Activated CD4-positive, alpha-beta T cell treated with anti-CD3 and anti-CD28 coated beads, Interleukin-2, amount 50 U/mL, for 1 hour (primary cell): ENCODE measurements at places on chromosomes 16 and 17.

DNA sequence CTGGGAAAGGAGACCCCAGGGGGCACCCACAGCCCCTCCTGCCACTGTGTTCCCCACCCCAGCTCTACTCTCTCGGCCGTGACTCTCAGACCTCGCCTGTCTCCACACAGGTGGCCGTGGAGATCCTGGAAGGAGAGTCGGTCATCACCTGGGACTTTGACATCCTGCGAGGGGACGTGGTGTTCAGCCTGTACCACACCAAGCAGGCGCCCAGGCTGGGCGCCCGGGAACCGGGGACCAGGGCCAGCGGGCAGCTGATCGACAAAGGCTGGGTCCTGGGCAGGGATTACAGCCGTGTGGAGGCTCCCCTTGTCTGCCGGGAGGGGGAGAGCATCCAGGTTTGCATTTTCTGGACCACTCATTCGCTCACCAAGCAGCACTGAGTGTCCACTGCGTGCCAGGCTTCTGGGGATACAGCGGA is 25.4 kb downstream of the NAGPA start:
- no peak for DNase-seq

- DNase-seq, result peak; percentile 54
Observed at GRCh38 chr17:48543107-48543853, 1.6 kb downstream of the HOXB2 start.

DNA sequence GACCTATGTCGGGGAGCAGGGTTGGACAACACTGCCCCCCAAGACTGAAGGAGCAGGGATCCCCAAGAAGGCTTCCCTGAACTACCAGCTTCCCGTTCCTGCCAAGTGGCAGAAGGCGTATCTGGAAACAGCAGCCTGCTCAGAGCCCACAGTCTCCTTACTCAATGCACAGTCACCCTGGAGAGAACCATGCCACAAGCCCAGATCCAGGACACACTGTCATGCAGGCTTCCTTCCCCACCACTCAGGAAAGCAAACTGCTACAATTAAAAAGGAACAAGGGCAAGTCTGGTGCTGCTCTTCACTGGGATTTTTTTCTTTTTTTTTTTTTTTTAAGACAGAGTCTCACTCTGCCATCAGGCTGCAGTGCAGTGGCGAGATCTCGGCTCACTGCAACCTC is 8.2 kb downstream of the WDR45B start:
- DNase-seq, result no peak

- no peak for DNase-seq
Observed at GRCh38 chr17:17959520-17960361, 12.5 kb downstream of the TOM1L2 start.

GRCh38 chr17:73645050-73645871 is 1.0 kb upstream of the SDK2 start:
- DNase-seq, result peak; percentile 30

- no peak for DNase-seq
Observed at GRCh38 chr17:3821101-3821500, 20.1 kb upstream of the ITGAE start.

DNA sequence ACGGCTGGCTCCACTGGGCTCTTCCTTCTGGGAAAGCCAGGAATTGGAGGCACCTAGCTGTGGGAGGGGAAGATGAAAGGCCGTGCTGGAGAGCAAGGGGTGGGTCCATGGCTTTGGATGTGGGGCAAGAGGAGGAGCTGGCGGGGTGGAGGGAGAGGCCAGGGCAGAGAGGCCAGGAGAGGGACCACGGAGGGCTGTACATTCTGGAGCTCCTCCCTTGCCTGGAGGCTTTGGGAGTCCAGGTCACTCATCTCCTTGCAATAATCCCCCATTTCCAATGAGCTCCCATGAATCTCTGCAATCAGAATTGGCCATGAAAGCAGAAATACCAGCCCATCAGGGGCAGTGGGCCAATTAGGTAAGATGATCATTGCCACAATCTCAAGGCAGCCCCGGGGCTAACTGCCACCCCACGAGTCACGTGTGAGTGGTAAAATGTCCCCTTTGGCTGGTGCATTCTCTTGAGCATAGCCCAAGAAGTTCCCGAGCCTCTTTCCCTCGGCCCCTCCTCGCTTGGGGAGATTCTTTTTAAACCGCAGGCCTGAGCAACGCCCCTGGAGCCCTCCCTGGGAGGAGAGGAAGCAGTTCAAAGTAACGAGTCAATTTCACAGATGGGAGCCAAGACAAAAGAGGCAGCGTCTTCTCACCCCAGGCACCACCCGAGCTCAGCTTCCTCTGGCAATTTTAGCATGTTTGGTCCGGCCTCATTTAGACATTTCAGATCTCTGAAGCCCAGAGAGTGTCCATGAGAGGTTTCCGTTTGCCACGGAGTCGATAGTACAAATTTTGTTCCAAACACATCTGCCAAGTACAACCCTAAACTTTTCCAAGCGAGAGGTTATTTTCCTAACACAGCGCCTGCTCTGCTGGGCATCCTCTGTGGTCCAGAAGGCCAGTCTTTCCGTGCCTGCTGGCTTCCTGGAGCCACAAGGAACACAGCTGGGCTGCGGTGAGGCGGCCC is 13.4 kb downstream of the RTN4RL1 start:
- no peak for DNase-seq

DNA sequence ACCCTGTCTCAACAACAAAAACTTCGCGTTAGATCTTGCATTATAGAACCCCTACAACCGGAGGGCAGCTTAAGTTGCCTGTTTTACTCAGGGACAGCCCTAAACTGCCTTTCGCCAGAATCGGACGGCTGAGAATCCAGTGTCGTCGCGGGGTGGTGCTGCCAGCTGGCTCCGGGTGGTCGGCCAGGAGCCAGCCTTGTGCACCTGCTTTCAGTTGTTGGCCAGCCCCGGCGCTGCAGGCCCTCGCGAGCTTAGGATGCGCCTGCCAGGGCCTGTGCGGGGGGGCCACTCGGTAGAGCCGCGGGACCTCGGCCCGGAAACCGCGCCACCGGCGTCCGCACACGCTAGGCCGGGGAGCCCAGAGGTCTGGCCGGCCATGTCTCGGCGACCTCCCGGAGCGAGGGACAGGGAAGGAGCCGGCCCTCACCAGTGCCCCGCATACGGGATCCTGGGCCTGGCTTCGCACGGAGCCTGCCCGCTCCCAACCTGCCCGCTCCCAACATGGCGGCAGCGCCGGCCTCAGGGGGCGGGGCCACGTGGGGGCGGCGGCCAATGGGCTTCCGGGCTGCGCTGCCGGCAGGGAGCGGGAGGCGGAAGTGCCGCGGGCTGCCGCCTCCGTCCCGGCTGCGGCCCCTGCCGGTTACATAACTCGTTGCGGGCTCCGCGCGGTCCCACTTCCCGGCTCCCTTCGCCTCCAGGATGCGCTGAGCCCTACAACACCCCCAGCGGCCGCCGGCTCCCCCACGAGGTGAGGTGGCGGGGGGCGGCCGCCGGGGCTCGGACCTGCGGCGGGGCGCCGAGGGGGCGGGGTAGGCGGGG is 14.2 kb downstream of the NAA60 start:
- peak; percentile 87 for DNase-seq

DNA sequence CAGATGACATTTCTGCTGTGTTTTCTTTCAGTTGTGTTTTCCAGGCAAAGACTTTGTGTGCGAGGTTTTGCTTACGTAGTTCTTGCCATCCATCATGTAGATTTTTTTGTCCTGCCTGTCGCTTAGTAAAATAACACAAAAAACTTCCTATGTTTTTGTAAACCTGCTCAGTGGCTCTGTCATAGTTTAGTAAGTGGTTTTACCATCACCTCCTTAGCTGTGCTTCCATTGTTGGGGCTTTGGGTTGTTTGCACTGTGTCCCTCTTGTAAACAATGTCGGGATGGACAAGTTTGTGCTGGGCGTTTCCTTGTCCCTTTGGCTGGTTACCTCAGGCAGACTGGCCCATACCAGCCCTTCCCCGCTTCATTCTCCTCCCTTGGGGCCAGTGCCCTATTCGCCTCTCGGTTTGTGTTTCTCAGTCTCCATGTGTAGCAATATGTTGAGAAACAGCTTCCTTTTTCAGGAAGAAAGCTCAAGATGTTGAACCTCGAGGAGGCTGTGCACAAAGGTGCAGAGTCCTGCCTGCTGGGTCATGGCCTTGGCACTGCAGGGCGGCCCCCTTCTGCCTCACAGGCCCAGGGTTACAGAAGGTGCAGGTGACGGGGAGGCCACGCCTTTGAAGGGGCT is 74.6 kb downstream of the KSR1 start:
- DNase-seq, result no peak

GRCh38 chr17:70787721-70788300 is 618.5 kb downstream of the KCNJ2 start:
- DNase-seq, result no peak

DNA sequence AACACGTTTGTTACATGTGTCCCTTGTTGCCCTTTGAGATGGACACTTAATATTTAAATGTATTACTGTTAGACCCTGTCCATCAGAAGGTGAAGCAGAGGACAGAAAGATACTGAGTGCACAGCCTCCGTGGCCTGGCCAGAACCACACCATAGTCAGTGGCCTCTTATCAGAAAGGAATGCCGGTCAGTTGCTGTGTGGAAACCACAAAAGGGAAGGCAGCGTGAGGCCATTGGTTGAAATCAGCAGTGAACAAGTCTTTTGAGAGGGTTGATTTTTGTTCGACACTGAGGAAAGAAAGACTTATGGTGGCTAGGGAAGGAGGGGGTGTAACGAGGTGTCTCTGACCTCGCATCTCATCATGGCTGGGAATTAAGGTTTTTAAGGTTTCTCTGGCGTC is 85.4 kb upstream of the CLEC18A start:
- DNase-seq, result no peak

DNA sequence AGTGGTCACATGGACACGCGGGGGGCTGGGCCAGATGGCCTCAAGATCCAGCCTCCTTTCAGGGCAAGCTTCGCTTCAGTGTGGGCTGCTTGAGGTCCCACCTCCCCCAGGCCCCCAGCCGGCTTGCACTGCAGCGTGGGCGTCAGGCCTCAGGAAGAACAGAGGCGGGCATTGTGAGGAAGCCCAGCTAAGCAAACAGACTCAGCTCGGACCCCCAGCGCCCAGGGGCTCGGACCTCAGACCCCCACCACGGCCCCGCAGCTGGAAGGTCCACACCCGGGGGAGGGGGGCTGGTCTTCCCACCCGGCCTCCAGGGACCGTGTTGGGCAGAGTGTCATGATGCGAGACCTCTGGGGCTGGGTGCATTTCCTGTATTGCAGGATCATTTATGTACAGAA is 24.7 kb upstream of the ZNF469 start:
- DNase-seq, result no peak
